HTR-8/SVneo (cell line): ENCODE measurements at places on chromosomes 12 and 14.

DNA sequence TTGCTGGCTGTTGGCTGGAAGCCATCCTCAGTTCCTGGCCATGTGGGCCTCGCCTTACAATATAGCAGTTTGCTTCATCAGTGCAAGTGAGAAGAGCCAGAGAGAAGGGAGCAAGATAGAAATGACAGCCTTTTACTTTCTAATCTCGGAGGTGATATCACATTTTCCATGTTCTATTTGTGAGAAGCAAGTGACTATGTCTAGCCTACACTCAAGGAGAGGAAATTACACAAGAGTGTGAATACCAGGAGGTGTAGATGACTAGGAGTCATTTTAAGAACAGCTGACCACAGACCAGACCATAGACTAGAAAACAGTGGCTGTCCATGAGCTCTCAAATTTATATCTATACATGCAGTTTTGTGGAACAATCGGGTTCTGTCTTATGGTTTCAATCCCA lies 163.0 kb upstream of the NRXN3 start:
- no peak for DNase-seq

DNA sequence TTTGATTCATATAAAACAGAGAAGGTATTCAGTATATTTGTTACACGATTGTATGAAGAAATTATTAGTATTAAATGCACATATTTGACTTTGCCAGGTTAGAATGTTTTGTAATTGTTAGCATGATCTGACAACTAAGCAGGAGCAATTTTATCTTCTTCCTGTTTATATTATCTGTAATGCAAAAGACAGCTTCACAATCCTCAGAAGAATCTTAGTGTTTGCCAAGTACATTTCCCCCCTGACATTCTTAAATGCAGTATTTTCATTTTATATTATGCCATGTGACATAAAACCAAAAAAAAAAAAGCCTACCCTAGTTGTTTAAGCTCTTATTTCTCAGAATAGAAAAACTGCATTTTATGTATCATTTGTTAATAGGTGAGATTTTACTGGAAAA lies 469.4 kb downstream of the FOXG1 start:
- no peak for DNase-seq

DNA sequence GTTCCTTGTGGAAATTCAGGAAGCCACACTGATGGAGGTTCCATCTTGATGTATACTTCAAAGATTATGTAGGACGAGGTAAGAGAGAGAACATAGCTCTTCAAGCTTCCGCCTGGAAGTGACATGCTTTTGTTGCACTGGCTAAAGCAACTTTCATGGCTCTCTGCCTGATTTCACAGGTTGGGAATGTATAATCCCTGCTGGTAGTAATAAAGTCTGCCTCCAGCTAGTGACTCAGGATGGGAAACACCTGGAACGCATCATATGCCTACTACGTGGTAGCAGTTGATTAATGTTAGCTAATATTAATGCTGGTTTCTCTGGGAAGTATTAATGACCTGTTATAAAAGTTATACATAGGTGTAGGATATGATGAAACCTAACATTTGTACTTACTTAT lies 71.1 kb downstream of the PELI2 start:
- no peak for DNase-seq

GRCh38 chr14:96832351-96832750 lies 35.2 kb downstream of the VRK1 start:
- no peak for DNase-seq

GRCh38 chr12:92593734-92594402 lies 108.9 kb upstream of the PLEKHG7 start:
- peak; percentile 59 for DNase-seq

DNA sequence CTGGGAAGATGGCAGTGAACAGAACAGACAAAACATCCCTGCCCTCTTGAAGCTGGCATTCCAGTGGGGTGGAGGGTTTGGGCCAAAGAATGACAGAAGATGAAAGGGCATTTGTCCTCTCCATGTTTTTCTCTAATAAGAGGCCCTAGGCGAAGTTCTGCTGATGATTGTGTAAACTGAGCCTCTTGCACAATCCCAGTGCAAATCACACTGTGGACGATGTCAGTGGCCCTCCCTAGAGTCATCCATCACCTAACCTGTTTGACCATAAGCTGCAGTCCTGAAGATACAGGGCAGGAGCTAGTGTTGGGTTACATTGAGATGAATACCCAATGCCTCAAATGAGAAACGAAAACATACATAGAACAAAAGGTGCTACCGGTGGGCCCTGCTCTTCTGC lies 622.4 kb upstream of the TBX3 start:
- DNase-seq: no peak

GRCh38 chr14:105203057-105203531 lies 22.0 kb upstream of the NUDT14 start:
- DNase-seq: peak; percentile 87

DNA sequence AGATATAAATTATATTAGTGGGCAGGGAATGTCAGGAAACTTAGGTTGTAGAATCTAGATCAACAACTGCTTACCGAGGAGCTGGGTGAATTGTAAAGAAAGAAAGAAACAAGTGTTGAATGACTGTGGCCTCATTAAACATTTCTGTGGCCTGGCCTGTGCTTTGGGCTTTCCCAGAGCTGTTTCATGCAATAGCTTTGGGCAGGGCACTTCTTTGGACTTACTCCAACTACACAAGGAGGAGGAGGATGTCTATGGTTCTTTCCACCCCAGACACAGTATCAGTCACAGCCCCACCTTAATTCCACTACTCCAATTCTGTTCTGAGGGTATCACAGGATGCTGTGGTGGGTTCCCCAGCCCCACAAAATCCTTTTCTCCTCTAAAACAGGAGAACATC lies 38.0 kb downstream of the DPF3 start:
- no peak for DNase-seq

DNA sequence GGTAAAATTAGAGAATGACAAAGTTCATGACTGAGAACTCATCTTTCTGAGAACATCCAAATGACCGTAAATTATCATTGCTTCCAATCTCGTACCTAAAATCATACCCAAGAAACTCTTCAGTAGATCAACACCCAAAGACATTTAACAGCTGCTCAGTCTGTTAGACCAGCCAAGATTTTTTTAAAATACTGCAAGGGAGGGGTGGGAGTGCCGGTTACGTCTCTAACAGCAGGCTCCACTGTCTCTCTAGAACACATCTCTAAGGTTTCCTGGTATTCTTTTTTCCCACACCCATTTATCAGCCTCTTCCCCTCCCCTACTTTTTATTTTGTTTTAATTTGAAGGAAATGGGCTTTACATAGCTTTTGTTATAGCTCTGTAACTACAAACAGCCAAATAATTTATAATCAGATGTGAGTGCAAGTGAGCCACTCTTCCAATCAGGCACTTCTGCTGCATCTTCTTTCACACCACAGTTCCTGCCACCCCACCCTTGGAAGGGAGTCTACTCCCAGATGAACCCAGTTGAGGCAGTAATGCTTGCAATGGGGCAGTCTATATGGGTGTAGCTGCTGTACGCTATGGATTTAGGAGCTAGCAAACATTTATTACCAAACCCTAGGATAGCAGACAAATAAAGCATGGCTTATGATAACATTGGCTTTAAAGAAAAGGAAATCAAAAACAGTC lies 21.9 kb downstream of the PTPRB start:
- no peak for DNase-seq

GRCh38 chr12:104154806-104155205 lies 16.8 kb upstream of the NFYB start:
- no peak for DNase-seq

GRCh38 chr12:114140576-114140975 lies 174.5 kb upstream of the RBM19 start:
- no peak for DNase-seq

DNA sequence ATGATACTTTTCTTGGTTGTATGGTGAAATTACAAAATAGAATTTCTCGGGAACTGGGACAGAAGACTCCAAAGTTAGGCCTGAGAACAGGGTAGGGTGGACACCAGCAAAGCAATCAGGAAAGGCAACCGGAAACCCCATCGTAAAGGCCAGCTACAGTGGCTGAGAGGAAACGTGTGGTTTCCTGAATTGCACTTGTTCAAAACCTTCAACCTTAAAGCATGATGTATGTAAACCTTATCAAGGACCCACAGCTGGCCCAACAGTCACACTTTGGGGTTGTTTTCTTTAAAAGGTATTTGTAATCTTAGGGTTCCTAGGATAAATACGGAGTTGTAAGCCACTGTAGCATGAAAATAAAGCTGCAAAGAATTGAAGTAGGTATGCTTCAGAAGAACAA lies 2.2 kb upstream of the PTGDR start:
- DNase-seq: no peak

GRCh38 chr12:105804591-105805265 lies 334.0 kb downstream of the NUAK1 start:
- no peak for DNase-seq

- DNase-seq: peak; percentile 30
Observed at GRCh38 chr14:34043627-34044372, 92.9 kb upstream of the EGLN3 start.

GRCh38 chr12:41943671-41944070 lies 201.0 kb downstream of the GXYLT1 start:
- DNase-seq: no peak

DNA sequence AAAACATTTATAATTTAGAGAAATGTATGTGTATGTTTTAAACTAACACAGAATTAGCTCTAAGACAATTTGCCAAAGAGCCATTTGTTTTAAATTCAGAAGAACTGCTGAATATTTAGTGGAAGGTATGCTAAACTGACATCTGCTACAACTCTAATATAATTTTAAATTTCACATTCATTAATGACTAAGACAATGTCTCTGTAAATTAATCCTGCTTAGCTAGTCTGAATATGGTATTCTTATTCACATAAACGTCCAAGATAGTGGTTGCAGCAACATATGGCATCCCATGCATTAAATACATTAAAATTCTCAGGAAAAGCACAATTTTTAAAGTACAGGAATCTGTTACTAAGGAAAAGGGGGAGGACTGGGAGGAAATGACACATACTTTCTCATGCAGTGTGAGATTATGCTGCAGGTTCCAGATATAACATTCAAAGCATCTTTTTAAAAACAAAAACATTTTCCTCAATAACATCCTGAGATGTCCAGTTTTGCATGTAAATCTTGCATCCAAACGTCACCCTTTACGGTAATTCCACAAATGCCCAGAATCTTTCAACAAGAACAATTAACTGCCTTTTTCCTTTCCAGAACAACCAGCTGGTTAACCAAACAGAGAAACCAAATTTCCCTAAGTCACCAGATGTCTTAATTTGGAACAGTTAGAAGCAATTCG lies 26.9 kb downstream of the WDR89 start:
- peak; percentile 69 for DNase-seq

DNA sequence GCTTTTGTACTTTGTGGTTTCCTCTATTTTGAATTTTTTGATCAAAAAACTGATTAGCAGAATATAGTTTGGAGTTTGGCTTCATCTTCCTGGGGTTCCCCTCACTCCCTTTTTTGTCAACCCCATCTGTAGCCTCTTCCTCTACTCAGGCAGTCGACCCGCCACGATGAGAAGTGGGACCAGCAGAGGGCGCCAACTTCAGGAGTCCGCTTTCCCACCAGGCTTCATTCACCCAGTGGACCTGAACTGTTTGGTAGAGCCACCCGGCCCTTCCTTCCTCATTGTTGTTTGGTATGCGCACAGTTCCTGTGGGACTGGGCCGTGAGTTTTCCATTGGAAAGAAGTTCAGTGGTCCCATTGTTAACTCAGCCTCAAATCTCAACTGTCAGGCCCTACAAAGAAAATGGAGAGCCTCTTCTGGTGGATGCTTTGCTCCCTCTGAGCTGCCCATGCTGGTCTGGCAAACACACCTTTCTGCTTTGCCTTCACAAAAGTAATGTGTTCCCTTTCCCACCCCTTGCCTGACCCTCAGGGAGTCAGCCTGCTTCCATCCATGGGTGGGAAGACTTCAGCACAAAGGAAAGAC lies 21.7 kb downstream of the TMBIM6 start:
- peak; percentile 57 for DNase-seq

DNA sequence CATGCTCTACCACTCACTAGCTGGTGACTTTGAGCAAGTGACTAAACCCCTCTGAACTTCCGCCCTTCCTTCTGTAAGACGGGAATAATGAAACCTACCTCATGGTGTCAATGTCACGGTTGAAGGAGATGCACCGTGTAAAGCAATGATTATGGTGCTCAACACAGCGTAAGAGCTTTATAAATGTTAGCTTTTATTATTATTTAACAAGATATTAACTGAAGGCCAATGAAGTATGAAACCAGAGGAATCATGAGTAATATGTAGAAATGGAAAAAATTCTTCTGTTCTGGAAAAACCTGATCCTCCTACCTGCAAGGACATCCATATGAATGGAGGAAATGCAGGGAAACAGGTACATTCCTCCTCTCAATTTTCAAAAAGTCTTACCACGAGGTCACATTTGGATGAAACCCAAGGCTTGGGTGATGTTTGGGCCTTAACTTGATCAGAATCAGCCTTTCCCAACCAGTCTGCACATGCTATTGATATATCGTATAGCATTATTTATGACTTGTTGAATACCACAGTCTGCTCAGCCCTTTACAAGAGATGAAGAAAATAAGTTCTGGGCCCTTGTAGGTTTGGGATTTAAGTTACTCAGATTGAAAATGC lies 166.8 kb upstream of the TBX3 start:
- DNase-seq: no peak

DNA sequence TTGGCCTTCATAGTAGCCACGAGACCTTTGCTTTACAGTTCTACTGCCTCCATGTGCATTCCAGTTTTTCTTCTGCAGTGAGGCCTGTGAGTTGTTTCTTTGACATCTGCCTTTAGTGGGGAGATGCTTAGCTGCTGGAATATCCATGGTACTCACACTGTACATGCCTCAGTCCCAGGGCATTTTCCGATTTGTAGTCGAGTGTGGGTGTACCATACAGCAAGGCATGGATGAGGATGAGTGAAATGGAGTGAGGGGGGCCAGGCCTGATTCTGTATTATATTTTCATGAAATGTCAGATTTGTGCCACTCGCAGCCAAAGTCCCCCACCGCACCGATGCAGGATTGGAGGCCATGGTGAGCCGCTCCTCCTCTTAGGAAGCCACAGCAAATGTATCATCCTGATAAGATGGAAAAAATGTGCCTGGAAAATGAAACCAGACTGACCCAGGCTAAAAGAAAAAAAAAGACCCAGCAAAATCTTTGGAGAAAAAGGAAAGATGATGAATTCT lies 173.0 kb downstream of the ADGRD1 start:
- no peak for DNase-seq

DNA sequence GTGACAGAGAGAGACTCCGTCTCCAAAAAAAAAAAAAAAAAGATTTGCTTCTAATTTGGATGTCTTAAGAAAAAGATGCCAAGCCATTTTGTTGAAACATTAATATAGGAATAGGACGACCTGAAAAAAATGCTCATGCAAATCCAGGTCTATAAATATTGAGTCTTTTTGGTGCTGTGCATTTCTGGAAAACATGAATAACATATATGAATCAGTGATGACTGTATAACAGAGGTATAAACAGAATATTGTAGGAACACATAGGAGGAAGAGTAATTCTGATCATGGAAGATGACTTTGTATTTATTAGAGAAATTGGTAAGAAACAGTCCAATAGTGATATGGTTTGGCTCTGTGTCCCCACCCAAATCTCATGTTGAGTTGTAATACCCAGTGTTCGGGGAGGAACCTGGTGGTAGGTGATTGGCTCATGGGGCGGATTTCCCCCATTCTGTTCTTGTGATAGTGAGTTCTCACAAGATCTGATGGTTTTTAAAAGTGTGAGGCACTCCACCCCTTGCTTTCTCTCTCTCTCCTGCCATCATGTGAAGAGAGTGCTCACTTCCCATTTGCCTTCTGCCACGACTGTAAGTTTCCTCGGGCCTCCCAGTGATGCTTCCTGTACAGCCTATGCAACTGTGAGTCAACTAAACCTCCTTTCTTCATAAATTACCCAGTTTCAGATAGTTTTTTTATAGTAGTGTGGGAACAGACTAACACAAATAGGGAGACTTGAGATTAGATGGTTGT lies 3.0 kb upstream of the SRSF5 start:
- DNase-seq: no peak

- peak; percentile 57 for DNase-seq
Observed at GRCh38 chr12:57772429-57773322, at the start of gene EEF1AKMT3. TSS of gene EEF1AKMT3 (plus strand) at chr12:57772614. CDS start at chr12:57772725, 111 bp downstream.
